CD4-positive, alpha-beta T cell treated with Interleukin-12 subunit alpha and Interleukin-12 subunit beta, for 1 hour (primary cell): ENCODE measurements at places on chromosomes 16 and 17.

DNA sequence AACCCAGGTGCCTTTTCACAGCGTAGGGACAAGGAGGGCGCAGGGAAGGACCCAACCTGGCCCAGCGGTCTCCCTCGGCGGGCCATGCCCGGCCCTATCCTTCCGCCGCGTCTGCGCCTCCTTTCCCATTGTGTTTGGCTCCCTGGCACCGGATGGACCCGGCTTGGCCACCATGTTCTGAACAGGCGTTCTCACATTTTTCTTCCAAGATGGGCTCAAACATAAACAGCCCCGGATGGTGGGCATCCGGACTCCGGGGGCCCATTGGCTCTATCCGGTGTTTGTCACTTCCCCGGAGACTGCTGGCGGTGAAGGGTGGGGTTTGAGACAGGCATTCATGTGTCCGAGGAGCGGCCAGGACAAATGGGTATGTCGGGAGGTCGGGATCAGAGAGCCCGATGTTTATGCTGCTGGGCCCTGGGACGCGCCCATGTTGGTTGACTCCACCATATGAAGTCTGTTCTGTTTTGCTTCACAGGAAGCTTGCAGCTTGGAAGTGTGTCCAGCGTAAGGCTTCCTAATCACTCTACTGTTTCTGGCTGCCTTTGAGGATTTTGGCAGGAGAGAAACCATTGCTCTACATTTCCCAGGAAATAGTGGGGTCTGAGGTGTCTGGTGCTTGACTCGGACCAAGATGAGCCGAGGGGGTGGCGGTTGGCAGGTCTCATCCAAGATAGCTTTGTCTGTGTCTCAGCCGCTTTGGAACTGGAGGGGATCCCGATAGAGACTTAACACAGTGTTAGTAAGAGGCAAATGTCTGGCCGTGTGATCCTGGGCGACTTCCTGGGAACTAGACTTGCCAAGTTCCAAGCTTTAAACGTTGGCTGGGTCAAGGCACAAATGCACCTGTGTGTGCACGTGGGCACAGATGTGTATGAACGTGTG, 188.3 kb downstream of the IRF8 start:
- no peak for DNase-seq

DNA sequence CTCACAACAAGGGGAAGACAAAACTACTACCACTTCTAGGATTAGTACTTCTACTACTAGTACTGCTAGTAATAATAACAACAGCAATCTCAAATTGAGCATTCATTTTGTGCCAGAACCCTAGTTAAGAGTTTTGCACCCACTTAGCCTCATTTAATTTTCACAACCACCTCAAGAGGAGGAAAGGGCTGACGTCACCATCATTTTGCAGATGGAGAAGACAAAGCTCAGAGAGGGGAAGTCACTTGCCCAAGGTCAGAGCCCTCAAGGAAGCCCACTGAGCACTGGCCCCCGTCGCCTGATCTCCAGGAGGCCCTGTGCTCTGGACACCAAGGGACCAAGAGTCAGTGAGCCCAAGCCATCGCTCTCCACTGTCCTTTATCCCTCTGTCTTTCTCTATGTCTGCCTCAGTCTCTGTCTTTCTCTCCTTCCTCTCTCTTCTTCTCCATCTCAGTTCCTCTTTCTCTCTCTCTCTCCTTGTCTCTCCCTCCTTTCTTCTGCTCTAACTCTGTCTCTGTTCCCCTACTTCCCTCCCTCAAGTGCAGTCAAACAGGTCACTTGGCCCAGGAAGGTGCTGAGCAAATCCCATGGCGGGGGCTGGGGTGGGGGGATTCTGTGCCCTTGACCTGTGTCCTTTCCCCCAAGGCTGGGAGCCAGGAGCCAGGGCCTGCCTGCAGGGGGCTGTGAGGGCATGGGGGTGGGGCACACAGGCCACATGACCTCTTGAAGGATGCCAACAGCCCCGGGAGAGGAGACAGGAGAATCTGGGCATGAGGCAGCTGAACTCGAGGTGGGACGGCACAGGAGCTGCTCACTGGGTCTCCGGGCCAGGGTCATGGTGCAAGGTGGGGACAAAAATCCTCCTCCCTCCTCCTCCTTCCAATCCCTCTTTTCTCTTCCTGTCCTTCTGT, 11.2 kb upstream of the NGFR start:
- no peak for DNase-seq

GRCh38 chr17:7606280-7606679, 8.4 kb downstream of the FXR2 start:
- no peak for DNase-seq

DNA sequence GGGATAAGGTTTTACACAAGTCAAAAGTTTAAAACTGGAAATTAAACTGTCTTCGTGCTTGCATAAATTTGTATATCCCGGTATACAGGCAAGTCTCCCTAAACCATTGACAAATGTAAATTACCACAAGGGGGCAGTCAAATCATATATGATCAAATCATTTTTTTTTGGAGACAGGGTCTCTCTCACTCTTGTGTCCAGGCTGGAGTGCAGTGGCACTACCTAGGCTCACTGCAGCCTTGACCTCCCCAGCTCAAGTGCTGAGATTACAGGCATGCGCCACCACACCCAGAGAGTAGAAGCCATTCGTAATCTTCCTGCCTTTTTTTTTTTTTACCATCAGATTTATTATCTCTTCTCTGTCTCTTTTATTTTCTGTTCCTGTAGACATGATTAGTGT, 18.5 kb downstream of the TOP2A start:
- peak; percentile 51 for DNase-seq

DNA sequence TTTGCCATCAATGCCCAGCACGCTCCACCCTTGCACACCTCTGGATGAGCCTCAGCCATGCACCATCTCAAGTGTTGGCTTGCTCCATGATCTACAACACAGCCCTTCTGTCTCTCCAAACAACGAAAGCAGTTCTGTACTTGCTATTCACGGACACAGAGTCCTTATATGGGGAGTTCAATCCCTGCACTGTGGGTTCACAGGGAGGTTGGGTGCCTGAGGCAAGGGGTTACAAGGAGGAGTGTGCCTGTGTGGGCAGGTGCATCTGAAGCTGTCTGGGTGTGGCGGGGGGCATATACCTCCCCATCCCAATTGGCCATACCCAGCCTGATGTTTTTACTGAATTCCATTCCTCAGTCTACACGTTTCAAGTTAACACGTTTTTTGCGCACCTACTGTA, 5.6 kb downstream of the RUNDC3A start:
- no peak for DNase-seq

DNA sequence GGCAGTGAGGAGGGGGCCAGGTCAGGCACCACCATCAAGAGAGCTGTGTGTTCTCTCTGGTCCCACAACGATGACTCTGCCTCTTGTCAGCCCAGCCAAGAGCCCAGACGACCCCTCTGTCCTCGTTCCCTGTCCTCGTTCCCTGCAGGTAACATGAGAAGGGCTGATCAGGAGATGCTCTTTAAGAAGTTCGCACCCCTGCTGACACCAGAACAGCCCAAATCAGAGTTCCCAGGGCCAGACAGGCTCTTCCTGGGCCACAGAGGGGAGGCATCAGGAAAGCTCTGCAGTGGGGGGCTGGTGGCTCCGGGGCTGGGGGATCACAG, 13.5 kb upstream of the DNAI2 start:
- no peak for DNase-seq

GRCh38 chr17:71004413-71004812, 835.1 kb downstream of the KCNJ2 start:
- DNase-seq = no peak

DNA sequence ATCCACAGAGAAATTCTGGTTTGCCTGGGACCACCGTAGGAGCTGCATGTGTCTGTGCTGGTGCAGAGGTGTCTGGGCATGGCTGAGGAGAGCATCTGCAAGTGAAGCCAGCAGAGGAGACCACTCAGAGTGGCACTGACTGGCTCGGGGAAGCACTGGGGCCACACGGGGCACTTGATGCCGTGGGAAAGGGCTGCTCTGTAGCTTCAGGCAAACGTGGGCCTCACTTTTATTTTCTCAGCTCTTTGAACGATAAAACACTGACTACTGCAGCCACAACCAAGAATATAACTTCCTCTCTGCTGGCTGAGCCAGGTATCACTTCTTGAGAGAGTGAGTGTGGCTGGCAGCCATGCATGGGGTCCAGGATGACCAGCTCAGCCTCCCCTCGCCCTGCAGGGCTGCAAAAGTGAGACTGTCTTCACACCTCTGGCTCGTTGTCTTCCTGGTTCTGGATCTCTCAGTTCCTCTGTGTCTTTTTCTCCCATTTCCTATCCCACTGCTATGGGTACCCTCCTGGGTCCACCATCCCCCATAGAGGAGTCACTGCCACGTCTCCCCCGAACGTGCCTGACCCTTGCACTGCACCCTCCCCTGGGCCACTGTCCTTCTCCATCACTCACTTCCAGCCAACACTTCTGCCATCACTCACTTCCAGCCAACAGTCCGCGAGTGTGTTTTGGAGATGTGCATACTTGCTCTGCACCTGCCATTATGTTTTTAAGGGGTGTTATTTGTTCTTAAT, 201.4 kb upstream of the CHMP6 start:
- DNase-seq = no peak

GRCh38 chr17:7348478-7349242, 3.3 kb upstream of the KCTD11 start:
- DNase-seq = no peak

DNA sequence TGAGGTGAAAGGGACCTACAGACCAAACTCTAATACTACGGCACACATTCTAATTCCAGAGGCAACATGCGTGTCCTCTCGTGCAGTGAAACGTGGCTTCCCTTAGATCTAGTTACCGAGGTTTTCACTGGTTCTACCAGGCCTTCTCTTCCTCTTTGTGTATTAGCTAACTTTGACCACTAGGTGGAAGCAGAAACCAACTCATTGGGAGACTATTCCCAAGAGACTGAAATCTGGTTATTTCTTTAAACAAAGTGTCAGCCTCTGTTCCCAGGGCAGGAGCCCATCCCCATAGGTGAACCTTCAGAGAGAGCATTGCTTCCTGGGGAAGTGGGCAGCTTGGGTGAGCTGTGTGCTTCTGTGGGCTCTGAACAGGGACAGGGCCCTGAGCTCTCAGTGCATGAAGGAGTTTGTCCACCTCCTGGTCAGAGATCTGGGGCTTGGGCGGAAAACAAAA, 19.7 kb upstream of the RCVRN start:
- DNase-seq = peak; percentile 49

GRCh38 chr16:24784121-24784520, 54.7 kb downstream of the TNRC6A start:
- DNase-seq = no peak

GRCh38 chr17:55601874-55602364, 90.7 kb upstream of the SMIM36 start:
- peak; percentile 48 for DNase-seq

- no peak for DNase-seq
Observed at GRCh38 chr17:48589060-48589830, 796 bp downstream of the HOXB3 start.

DNA sequence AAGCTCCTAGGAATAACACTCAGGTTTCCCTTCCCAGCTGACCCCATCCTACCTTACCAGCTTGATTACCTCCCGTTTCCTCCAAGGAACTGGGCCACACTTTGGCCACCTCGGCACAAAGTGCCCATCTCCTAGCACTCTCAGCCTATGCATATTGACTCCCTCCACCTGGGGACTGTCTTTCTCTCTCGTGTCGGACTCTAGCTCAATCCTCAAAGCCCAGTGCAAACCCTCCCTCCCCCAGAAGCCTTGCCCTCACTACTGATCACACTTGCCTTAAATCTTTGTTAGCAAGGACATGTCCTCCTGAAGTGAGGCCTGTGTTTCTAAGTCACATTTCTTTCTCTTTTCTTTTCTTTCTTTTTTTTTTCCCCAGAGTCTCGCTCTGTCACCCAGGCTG, 2.6 kb upstream of the RAB26 start:
- no peak for DNase-seq

- DNase-seq = no peak
Observed at GRCh38 chr17:42553161-42553818, 567 bp downstream of the HSD17B1 start.

DNA sequence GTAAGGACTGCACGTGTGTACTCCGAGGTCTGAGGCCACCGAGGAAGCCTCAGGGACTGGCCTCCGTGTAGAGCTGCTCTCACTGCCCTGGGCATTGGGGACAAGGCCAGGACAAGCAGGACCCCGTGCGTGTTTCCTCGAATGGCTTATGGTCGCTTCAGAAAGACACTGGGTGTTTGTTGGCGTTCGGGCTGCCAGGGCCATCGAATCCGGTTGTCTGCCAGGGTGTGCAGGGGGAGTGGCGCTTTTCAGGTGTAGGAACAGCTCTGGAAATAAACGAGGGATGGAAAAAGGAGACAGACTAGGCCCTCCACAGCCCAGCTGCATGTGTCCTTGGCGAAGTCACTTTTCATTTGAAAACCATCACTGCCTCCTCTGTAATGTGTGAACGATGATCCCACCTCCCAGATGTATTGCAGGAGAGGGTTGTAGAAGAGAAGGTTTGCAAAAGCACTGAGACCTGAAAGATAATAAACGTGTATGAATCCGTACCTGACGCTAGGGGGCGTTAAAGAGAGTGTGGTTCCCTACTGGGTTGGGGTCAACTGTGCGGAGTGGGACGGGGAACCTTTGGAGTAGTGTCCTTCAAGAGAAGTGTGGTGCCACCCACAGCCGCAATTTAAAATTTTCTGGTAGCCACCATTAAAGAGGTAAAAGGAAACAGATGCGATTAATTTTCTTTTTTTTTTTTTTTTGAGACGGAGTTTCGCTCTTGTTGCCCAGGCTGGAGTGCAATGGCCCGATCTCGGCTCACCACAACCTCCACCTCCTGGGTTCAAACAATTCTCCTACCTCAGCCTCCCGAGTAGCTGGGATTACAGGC, 2.1 kb upstream of the ZSCAN10 start:
- peak; percentile 72 for DNase-seq

GRCh38 chr16:79717333-79718137, 117.0 kb upstream of the MAF start:
- no peak for DNase-seq

- DNase-seq = no peak
Observed at GRCh38 chr17:51907041-51907440, 251.5 kb downstream of the CA10 start.

DNA sequence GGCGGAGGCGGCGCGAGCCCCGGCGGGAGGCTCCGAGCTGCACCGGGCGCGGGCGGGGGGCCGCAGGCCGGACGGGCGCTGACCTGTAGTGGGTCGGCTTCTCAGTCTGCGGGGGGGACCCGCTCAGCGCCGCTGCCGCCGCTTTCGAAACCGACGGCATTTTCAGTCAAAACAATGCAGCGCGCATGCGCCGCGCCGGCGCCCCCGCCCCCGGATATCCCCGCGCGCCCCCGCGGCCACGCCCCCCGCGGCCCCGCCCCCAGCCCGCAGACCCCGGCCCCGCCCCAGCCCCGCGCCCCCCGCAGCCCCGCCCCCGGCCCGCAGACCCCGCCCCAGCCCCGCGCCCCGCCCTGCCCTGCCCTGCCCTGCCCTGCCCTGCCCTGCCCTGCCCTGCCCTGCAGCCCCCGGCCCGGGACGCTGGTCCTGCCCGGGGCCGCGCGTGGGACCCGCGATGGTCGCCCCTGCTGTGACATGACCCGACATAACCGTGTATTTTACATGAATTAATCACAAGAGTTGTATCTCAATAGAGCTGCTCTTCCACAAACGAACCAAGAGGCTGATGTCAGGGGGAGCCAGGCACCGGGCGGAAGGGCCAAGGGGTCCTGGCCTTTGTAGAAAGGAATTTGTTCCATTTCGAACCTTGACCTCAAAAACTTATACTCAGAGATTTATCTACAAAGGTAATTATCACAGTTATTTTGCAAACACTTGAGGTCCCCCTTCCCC, at the start of gene UNKL:
Gene UNKL, minus strand, starts transcription at position 173 of the 729 bp plus-strand sequence. Its CDS starts 13 bp downstream, at position 160.
- peak; percentile 89 for DNase-seq
